Gastrocnemius medialis (tissue), 4 donors: ENCODE measurements at places on chromosomes 1 and 21.

GRCh38 chr1:44643721-44644334, 30.5 kb downstream of the TMEM53 start:
- no peak for DNase-seq

- DNase-seq = no peak
Measured at GRCh38 chr1:66438501-66438900, 95.5 kb upstream of the SGIP1 start.

DNA sequence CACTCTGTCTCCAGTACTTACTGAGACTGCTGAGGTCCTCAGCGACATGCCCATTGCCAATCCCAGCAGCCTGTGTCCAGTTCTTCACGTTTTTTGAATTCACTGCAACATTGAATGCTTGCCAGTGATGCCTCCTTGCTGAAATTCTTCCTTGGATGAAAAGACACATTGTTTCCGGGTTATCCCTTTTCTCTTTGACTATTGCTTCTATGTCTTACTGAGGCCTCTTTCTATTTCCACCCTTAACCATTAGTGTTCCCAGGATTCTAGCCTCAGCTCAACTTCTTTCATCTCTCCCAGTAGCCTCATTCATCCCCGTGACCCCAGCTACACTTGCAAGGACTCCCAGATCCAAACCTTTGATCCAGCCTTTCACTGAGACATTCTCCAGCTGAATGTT, 46.5 kb upstream of the KIF26B start:
- DNase-seq = no peak

DNA sequence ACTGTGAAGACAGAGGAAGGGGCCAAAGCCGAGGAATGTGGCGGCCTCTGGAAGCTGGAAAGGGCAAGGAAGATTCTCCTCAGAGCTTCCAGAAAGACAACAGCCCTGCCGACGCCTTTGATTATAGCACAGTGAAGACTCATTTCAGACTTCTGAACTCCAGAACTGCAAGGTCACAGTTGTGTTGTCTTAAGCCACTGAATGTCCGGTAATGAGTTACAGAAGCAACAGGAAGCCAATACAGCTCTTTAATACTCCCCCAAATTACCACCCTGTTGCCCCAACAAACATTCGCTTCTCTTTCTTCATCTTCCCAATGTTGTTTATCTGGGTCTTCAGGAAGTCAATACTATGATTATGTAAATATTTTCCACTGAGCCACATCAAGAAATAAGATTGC, 44.0 kb downstream of the ETS2 start:
- no peak for DNase-seq

- DNase-seq = no peak
Measured at GRCh38 chr21:36096398-36097290, 26.8 kb downstream of the CBR1 start.

DNA sequence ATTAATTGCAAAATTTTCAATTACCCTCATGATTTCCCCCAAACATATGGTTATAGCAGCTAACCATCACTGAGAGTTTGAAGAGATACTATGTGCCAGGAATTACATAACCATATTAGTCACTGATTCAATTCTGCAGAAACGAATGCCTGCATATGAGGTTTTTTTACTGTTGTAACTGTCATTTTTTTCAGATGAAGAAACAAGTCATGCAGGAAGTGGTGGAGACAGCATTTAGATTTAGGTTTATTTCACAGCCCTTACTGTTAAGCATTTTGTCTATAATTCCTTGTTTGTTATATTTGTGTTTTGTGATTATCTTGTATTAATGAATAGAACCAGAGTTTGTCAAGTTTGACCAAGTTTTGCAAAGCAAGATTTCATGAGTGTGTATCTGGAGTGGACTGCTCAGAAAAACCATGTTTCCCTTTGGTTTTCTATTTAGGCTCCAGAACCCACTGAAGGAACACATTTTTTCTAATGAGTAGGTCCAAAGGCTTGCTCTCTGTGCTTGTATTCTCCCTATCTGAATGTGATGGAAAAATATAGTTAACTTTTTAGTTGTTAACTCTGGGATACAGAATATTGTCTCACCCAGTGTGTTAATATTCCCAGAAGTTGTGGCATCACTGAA, 308.5 kb upstream of the ADAMTS5 start:
- DNase-seq = no peak

DNA sequence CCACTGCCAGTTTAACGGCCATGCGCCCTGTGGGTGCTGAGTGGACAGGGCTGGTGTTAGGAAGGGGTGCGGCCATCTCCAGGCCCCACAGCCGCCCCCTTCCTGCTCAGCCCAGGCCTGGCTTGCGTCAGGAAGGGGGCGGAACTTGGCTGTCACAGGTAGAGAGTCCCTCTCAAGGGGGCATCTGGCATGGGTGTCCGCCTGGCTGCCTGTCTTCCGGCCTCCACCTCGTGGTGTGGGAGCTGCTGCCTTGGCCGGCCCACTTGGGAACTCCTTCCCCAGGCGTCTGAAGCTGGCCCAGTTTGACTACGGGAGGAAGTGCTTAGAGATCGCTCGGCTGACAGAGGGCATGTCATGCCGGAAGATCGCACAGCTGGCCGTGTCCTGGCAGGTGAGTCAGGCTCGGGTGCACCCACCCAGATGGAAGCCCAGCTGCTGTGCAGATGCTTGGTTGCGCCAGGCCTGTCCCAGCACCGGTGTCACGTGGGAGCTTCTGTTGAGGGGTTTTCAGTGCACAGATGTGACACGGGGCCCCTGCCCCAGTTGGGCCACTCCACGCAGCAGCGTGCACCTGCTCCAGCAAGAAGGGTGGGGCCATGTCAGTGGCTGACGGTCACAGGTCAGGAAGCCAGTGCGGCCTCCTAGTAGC, 9.1 kb upstream of the ATAD3B start:
- DNase-seq = no peak

GRCh38 chr1:8349473-8349865, 31.6 kb downstream of the SLC45A1 start:
- no peak for DNase-seq

- no peak for DNase-seq
Measured at GRCh38 chr1:98849969-98850636, 154.6 kb downstream of the PLPPR5 start.

GRCh38 chr1:971751-972506, 5.6 kb downstream of the PLEKHN1 start:
- DNase-seq = peak; percentile 60

DNA sequence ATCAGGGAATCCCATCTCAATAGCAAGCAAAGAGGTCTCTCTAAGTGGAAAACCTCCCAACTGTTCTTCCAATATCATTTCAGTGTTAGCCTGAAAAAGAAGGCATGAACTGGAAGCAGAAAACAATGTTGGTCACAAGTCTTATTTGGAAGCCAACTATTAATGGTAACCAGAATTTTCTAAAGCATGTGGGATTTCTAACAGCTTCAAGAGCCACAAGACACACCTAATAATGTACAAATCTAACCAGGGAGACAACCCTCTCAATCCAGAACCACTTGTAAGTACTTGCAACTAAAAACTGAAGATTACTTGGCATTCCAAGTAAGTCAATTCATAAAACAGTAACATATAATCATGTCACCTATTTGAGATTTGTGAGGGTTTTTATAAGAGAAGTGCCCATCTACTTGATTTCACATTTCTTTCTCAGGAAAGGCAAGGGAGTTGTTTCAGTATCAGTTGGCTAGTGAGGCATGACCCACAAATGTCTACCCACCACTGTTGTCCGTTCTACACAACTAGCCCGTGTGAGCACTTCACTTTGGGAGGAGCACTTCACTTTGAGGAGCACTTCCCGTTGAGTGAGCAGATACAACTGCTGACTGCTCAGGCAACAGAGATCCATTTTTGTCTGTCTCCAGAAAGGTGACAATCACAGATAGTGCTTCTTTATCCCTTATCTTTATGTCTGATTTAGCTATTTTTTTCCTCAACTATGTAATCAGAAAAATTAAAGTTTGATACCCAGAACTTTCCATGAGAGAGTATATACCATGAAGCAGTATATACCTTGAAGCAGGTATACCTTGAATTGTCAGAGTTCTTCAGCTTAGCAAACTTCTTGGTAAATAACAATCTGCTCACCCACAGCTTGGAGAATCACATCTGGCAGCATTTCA, 11.1 kb downstream of the STX6 start:
- DNase-seq = no peak
